ENCODE measurements at places on chromosomes 16 and 17.
A peak's percentile ranks its signal among the peaks of the same experiment; 100 is the strongest.

GRCh38 chr16:88282564-88283395 lies 100.0 kb upstream of the ZNF469 start:
- DNase-seq, result no peak

- DNase-seq, result no peak
Observed at GRCh38 chr16:11263737-11264136, 5.4 kb downstream of the TNP2 start.

DNA sequence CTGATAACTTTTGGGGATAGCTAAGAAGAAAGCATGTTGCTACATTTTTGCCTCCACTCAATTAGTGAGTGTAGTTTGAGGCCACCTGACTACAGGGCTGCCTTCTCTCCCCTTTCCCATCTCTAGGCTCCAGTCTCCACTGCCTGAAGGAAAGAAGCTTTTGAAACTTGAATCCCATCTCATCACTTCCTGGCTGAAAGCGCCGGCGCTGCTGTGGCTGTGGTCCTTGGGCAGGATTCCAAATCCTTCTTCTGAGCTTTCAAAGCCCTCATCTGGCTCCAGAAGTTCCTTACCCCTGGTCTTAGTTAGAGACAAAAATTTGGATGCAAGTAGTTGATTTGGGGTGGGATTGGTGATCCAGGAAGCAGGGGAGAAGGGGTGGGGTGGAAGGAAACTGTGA lies 119.4 kb downstream of the FOXL1 start:
- no peak for DNase-seq

GRCh38 chr17:75693500-75694481 lies 26.7 kb downstream of the SAP30BP start:
- peak; percentile 80 for DNase-seq

- no peak for DNase-seq
Observed at GRCh38 chr17:77145224-77145611, 4.4 kb downstream of the SEC14L1 start.

- no peak for DNase-seq
Observed at GRCh38 chr16:12329246-12329995, 352.9 kb downstream of the SNX29 start.

GRCh38 chr17:81245024-81245664 lies 6.0 kb downstream of the NDUFAF8 start:
- DNase-seq, result no peak

DNA sequence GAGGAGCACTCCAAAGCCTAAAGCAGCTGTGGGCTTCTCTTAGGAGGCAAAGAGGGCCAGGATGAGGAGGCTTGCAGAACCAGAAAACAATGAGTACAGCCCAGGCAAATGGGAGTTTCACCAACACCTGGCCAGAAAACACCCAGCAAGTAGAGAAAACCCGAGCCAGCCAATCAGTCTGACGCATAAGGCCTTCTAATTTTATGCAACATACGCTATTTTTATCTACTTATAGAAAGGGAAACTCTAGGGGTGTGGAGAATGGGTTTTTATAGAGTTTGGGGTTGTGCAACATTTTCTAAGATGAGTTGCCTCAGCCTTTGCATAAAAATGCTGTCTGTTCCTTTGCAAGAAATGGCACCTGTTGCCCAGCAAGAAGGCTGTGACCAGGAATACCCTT lies 529.0 kb upstream of the CDH5 start:
- DNase-seq, result no peak

DNA sequence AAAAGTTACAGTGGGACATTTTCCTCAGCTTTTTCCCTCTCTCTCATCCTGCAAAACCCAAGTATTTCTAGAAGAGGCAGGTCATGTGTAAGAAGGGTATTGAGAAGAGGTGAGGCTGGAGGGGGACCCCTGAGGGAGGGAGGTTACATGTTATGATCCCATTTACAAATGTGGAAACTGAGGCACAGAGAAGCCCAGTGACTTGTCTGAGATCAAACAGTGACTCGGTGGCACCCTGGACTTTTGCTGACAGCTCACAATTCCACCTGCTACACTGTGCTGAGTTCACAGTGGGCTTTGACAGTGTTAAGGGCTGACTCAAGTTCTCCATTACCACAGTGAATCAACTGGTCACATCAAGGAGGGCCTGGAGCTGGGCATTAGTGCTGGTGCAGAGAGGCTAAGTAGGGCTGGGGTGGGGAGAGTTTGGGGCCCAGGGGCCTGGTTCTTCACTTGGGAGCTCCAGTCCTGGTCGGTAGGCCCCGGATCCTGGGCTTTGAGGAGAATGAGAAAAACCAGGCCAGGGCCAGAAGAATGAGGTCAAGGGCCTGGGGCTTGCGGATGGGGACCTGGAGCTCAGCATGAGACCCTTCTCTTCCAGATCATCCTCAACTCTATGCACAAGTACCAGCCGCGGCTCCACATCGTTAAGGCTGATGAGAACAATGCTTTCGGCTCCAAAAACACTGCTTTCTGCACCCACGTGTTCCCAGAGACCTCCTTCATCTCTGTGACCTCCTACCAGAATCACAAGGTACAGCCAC lies 26.0 kb downstream of the TBX4 start:
- DNase-seq, result peak; percentile 14

Measured in femur (tissue), 1 donor.